ENCODE measurements at places on chromosomes 5 and 9.
A peak's percentile ranks its signal among the peaks of the same experiment; 100 is the strongest.

DNA sequence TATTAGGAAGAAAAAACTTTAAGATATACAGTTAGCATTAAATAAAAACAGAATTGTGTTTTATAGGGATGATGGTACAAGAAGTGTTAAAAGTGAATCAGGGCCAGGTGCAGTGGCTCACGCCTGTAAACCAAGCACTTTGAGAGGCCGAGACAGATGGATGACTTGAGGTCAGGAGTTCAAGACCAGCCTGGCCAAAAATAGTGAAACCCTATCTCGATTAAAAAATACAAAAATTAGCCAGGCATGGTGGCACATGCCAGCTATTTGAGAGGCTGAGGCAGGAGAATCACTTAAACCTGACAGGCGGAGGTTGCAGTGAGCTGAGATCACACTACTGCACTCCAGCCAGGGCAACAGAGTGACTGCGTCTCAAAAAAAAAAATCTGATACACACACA is 282.9 kb upstream of the ATP10B start:
- DNase-seq: no peak

DNA sequence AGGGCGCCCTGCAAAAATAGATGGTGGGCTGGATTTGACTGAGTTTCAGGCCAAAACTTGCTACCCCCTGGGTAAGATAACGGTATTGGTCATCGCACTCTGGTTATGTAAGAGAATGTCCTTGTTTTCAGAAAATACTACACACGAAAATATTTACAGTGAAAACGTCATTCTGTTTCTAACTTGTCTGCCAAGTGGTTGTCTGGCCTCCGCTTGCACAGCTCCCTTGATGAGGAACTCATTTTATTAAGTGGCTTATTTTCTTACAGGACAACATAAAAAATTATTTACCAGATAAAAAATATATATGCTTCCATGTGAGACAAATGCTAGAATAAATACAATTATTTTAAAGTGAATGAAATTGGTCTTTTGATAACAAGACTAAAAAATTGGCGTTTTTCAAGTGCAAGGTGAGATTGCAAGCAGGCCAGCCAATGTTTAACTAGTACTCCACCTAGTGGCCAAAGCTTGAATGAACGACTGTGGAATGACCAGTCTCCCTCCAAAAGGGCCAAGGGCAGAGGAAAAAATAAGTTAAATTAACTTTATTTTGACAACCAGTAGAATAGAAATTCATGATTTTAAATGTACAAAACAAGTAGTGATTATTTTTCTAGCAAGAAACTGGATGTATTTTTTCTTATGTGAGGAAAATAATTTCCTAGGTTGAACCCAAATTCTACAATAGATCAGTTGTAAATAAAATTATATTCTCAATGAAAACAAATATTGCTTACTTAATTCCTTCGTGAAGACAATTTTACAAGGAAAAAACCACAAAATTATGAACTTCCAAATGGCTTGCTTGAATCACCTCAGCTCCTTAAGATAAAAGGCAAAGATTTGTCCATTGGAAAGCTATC is 93.2 kb downstream of the ZFAND5 start:
- no peak for DNase-seq

DNA sequence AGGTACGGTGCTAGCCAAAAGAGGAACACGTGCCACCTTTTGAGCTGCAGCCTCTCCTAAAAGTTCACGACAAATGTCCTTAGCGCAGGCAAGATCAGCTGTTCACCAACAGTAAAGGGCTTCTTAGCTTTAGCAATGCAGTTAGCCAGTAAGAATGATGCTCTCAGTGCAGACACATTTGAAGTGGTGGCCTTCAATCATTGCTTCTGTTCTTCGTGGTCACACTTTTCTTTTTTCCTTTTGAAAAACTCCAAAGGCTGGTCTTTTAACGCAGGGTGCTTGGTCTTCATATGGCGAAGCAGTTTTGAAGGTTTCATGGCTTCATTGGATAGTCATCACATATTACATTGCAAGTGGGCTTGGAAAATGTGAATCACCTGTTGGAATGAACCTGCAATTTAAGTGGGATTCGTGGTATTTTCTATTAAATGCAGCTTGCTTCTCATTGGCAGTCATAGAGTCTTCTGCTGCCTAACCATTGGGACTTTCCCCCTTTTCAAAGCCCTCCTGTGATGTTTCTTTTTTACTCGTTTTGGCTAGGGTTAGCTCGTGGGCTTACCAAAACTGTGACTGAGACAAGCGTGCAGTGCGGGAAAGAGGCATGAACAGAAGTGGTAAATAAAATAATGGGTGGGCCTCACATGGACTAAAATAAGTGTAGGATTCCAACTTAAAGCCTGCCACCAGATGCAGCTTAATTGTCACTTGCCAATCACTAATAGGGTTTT is 100.9 kb downstream of the MRPL36 start:
- no peak for DNase-seq

DNA sequence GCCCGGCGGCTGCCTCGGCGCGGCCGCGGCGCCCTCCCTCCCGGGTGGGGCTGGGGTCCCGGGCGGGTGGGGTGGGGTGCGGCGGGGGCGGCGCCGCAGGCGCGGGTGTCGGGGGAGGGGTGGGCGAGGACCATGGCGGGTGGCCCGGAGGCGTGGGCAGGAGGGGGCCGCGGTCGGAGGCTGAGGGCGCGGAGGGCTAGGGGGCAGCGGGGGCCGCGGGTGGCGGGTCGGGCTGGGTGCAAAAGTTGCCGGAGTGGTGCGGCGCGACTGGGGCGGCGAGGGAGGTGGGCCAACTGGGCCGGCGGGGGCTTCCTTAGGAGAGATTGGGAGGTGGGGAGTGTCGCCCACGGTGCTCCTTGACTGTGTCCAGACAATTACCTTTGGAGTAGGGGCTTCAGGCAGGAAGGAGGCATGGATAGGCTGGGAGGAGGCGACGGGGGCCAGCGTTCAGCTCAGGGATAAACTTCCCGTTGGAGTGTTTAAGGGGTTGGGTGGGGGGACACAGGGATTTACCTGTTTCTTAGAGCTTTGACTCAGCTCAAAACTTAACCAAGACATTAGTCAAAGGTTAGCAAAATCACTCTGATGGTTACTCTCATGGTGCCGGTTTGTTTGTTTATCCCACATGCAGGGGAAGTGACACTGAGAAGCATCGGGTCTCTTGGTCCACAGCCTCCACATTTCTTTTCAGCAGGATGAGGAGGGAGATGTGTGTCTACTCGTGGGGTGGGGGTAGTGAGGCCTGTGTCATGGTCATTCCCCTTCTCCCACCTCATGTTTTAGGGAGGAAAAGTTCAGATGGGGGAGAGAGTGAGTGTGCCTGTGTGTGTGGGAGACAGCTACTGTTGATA is 859 bp downstream of the CSNK1G3 start:
- DNase-seq: peak; percentile 25

DNA sequence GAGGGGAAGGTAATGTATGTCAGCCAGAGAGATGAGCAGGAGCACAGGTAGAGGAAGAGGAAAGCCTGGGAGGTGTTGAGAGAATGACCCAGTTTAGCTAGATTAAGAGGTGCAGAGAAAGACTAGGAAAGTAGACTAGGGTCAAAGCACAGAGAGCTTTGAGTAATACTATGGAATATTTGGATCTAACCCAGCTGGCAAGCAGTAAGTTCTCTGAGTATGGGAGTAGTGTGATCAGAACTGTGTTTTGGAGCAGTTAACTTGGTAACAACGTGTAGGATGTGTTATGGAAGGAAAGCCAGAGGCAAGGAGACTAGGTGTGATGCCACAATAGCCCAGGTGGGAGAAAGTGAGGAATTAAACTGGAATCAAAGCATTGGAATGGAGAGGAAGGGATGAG is 84.9 kb upstream of the PTGER4 start:
- no peak for DNase-seq

DNA sequence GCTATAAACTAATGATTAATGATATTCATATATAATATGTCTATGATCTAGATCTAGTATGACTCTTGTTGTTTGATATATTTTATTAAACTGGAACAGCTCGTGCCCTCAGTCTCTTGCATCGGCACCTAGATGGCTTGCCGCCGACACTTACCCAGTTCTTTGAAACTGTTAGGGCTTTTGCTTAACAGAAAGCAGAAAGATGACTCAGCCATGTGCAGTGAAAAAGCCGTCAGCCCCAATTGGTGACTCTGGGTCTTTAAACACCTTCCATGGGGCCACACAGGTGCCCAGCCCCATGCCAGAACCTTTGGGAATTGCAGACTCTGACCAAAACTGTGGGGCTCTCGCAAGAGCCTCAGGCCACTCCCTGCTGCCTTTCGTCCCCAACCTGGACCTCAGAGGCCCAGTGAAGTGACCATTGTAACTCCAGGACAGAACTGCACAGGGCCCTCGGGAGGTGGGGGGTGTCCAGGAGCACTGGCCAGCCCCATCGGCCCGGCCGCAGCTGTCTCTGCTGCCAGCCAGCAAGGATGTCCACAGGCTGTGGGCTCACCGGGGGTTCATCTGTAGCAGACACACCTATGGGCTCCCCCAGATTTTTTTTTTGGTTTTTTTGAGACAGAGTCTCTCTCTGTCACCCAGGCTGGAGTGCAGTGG is 7.8 kb downstream of the LCN10 start:
- no peak for DNase-seq

- no peak for DNase-seq
These were observed 37.6 kb downstream of the ARL15 start for GRCh38 chr5:54272746-54273145.

GRCh38 chr5:179762781-179763176 is 30.2 kb downstream of the MAML1 start:
- no peak for DNase-seq

DNA sequence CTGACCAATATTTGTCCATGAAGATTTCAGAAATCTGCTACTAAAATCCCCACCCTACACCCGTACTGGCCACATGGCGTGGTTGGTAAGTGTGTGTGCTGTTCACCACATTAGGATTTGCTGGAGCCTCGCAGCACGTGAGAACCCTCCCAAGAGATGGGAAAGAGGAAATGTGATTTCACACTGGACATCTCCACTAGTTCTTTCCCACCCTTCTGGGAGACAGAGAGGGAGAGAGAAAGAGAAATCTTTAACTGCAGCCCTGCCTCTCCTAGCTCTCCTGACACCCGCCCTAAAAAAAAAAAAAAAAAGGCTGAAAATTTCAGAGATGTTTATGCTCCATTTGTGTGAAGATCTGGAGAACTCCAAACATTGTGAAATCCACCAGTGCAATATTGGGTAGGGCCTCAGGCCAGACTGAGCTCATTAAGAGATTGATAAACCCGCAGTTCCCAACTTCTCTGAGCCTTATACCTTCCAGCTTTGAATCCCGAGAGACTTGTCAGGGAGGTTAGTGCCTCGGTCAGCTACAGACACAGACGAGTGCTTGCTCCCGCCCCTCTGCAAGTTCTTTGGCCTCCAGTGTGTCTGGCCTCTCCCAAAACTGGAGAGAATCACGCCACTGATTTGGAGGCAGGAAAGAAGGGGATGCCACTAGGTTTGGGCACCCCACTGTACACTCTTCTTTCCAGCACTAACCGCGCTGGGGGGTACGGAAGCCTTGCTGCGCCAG is 1.9 kb downstream of the SPRY4 start:
- DNase-seq: no peak

- DNase-seq: no peak
These were observed 87.4 kb downstream of the TLE1 start for GRCh38 chr9:81601639-81602623.

DNA sequence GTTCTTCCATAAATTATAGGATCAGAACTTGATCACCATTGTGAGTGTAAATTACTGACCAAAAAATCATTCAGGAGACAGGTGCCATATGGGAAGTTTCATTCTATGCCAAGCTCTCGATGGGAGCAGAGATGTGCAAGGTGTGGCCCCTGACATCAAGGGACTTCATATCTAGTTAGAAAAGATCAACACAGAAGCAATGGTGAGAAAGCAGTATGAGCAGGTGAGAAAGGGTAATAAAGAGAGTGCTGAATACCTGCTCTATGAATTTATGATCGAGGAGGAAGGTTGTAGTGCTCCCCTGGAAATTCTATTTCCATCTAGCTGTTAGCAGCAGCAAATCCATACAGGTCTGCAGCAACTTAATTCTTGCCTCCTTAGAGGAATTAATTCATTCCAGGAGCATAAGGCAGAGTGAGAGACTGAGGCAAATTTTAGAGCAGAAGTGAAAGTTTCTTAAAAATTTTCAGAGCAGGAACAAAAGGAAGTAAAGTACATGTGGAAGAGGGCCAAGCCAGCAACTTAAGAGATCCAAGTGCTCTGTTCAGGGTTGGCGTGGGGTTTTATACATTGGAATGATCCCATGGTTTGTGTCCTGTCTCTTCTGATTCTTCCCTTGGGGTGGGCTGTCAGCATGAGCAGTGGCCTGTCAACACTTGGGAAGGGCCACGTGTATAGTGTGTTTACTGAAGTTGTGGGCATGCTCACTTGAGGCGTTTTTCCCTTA is 181.8 kb downstream of the SAXO1 start:
- DNase-seq: no peak

DNA sequence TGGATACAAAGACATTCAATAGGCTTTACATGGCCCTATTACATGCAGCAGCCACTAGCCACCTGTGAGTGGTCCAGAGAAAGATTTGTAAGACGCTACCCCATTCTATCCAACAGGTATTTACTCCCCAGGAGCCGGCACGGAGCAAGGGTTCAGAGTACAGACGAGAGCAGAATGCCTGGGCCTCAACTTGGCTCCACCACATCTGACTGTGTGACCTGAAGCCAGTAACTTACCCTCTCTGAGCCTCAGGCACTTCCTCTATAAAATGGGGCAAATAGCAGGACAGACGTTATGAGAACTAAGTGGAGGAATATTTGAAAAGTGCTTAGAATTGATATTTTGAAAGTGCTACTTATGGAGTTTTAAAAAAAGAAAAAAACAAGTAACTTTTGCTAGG is 100.0 kb downstream of the TLE1 start:
- no peak for DNase-seq

DNA sequence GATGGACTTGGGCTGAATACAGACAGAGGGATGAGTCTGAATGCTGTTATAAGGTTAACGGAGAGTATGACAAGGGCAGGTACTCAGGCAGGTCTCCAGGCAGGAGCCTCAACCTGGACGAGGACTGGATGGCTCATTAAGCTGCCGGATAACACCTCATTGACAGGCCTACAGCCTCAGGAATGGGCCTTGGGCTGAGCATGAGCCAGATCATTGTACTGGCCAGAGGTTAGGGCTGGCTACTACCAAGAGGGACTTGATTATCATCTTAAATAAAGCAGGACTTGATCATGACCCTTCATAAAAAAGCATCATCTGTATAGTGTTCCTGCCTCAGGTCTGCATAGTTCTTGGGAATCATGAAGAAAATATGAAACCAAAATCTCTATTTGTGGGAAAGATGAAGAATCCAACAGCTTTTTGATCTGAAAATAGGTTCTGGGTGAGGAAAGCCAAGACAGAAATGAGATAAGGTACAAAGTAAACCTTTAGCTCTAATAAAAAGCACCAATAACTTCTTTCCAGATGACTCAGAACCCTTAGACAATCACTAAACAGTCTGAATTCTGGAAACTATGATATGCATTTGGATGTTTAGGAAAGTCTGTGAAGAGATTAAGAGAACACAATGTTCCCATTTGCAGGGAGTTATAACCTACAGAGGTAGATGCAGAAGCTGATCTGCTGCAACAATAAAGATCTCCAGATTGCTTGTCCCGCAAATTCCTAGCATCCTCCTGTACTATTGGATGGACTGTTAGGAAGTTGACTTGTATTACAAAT is 343.1 kb downstream of the CTNND2 start:
- no peak for DNase-seq

Measured in stimulated activated CD4-positive, alpha-beta T cell treated with anti-CD3 and anti-CD28 coated beads, Interleukin-1b, Interleukin-23, amount 100 ng/mL, for 4 hours (primary cell).